ENCODE measurements at places on chromosomes 6 and 20.

GRCh38 chr6:53862662-53863462, 68.1 kb downstream of the LRRC1 start:
- no peaks in the 10 kb centered on the region for H3K36me3 ChIP-seq
- H3K4me3 ChIP-seq, result no peak overlapping the region
- no peak for DNase-seq

- no peaks in the 10 kb centered on the region for H3K36me3 ChIP-seq
- H3K27me3 ChIP-seq, result no peaks in the 10 kb centered on the region
- H3K4me3 ChIP-seq, result no peak overlapping the region
- peaks cover 34% of the 10 kb centered on the region for H3K4me1 ChIP-seq
- peak overlapping the region; percentile 71 for H3K27ac ChIP-seq
Observed at GRCh38 chr6:35391240-35391968, 49.0 kb downstream of the PPARD start.

GRCh38 chr20:46195264-46196036, 77.3 kb downstream of the CD40 start:
- no peak for DNase-seq
- H3K36me3 ChIP-seq, result no peaks in the 10 kb centered on the region
- peaks cover 56% of the 10 kb centered on the region for H3K27me3 ChIP-seq
- no peaks in the 10 kb centered on the region for H3K4me1 ChIP-seq
- no peak overlapping the region for H3K4me3 ChIP-seq

DNA sequence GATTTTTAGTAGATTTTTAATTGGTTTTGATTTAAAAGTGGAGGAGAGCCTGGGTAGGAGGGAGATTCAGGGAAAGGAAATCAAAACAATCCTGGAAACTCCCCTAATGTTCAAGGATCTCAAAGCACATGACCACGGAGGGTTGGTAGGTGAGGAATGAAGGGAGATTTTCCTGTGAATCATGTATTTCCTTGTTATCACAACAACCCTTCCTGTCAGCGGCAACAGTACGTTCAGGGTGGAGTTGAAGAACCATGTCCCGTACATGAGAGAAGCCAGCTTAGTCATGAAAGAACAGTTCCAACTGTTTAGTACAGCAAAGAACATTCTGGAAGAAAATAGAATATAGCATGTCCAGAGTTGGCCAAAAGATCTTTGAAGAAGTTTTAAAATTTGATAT, 79.4 kb upstream of the SCAF8 start:
- no peak for DNase-seq
- H3K4me1 ChIP-seq, result peaks cover 28% of the 10 kb centered on the region
- no peaks in the 10 kb centered on the region for H3K27me3 ChIP-seq
- H3K27ac ChIP-seq, result peak overlapping the region; percentile 26
